ENCODE measurements at places on chromosomes 3 and 15. TPM values are rescaled to one million over a fixed set of nuclear protein-coding genes. Genes with fewer than 3 reads are reported as not detected.

DNA sequence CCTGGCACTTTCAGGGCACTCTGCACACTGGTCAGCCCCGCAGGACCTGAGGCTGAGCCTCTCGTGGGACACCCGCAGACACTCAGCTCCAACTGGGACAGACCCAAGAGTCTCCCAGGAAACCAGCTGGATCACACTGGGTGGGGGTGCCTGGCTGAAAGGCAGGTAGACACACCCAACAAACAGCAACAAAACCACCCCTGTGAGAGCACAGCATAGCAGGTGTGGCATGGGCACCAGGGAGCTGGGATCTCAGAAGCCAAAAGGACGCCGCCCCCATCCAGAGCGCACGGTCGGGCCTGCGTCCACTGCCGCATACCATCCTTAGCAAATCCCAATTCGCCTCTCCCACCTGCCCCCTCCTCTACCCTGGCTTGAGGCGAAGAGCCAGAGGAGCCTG lies 154.2 kb upstream of the LINGO1 start:
- DNase-seq = no peak

DNA sequence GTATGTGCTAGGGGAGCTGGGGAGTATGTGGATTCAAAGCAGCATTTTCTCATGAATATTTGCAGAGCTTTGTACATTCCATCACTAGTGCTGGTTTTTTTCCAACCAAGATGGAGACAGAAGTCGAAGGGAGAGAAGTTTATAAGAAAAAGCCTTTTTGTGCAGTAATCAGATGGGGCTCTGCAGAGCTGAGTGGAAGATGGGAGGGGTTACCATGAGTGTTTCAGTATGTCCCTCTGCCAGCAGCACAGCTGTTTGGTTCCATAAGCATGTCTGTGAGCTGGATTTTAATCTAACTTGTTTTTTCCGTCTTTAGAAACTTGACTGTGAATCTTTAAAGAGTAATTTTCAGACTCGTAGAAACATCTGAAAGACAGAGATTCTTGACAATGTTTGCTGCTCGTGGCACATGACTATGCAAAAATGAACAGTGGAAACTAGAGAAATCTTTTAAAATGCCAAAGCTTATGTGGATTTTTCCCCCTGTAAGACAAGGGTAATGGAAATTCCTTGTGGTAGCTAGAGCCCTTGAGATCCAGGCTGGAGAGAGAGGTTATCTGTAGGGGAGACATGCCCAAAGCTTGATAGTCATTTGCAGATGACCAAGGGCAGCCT lies 20.3 kb downstream of the STARD9 start:
- DNase-seq = no peak

DNA sequence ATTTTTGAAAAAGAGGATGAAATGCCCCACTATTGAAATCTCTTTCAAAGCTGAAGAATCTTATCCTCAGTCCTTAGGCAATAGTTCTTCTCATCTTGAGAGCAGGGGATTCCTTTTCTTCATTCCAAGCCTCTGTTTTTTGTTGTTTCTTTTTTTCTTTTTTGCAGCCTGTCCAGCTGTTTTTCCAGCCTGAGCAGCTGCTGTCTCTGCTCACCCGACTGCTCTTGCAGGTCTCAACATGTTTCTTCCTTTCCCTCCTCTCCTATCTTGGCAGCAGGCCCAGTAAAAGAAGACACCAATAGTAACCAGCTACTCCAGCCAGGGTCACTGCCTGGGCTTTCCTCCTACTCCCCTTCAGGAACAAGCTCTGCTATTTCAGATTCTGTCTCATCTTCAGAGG lies 23.8 kb downstream of the MEX3B start:
- no peak for DNase-seq

GRCh38 chr15:84666373-84666772 lies 8.4 kb upstream of the NMB start:
- DNase-seq = no peak

- no peak for DNase-seq
Observed at GRCh38 chr3:105764378-105765307, 104.2 kb downstream of the CBLB start.

The CX3CR1 gene
- total RNA-seq = 0.59 TPM

DNA sequence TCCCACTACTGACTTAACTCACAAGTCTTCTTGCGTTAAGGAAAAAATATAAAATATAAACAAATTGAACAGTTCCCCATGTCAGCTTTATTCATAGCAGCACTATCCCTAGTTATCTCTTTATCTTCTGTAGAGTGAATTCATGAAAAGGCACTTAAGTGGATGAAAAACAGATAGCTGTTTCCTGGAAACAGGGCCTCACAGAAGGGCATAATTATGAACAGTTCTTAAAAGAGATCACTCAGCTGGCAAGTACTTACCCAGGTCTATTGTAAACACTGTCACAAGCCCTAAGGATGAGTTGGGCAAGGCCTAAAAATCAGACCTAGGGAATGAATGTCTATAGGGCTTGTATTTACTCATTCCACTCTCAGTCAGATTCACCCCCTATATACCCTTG lies 10.7 kb downstream of the MB21D2 start:
- no peak for DNase-seq

The LRRIQ4 gene
- not detected for total RNA-seq

GRCh38 chr3:46093327-46093942 lies 66.2 kb upstream of the XCR1 start:
- DNase-seq = no peak

The FBXW12 gene
- not detected for total RNA-seq

DNA sequence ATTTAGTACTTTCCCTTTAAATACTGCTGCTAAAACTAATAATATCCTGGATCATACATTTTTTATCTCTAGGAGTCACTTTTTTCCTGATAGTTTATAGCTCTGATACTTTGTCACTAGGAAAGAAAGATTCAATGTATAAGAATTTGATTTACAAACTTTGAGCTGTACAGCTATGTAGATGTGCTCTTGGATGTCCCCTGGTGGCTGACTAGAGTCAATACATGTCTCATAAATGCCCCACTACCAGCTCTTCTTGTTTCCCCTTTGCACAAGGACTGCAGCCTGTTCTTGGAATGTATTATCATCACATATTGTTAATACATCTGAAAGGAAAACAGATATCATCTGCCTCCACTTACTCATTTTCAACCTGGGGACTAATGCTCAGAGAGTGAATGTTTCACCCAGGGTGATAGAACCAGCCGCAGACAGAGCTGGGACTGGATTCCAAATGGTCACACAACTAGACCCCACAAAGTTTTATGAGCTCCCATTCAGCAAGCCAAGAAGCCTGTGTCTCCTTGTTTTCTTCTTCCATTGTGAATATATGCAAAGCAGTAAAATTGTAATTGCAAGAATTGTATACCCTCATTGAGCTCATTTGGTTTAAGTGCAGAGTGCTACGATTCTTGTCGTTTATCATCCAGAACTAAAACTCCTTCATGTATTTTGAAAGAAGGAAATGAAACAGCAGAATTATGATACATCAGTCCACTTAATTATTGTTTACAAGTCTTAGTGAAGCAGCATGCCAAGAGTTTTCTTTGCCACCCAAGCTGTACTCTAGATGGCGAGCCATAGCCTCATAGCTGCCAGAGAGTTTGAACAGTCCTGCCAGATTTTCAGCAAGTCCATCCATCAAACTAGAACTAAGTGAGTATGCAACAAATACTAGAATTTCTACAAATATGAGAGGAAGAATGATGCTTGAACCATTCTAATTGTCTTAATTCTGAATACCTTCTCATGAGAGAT lies 261.6 kb upstream of the LMCD1 start:
- DNase-seq = no peak

The SLC35A5 gene
- total RNA-seq = 35.6 TPM

- no peak for DNase-seq
Observed at GRCh38 chr3:43212914-43213611, 73.3 kb upstream of the SNRK start.

The BFSP2 gene
- not detected for total RNA-seq

- DNase-seq = no peak
Observed at GRCh38 chr15:66894363-66894762, 171.0 kb upstream of the SMAD3 start.

- no peak for DNase-seq
Observed at GRCh38 chr3:61946570-61947324, 385.4 kb downstream of the PTPRG start.

DNA sequence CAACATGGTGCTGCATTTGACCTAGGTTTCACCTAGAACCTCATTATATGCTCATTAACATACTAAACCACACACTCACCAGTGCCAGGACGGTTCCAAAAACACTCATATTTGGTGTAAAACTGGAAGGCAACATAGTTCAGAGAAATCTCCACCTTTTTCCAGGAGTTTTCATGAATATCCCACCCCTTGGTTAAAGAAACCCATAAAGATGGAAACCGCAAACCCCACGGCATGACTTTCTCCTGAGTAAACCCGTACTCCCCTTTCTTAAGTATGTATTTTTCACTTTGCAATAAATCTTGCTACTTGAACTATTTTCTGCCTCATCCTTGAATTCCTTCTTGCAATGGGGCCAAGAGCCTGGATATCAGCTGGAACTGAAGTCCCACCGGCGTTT lies 379.3 kb downstream of the MAGI1 start:
- no peak for DNase-seq

- no peak for DNase-seq
Observed at GRCh38 chr3:112585782-112586181, 23.9 kb downstream of the SLC35A5 start.

- no peak for DNase-seq
Observed at GRCh38 chr15:63190769-63191649, 1.6 kb downstream of the RAB8B start.

DNA sequence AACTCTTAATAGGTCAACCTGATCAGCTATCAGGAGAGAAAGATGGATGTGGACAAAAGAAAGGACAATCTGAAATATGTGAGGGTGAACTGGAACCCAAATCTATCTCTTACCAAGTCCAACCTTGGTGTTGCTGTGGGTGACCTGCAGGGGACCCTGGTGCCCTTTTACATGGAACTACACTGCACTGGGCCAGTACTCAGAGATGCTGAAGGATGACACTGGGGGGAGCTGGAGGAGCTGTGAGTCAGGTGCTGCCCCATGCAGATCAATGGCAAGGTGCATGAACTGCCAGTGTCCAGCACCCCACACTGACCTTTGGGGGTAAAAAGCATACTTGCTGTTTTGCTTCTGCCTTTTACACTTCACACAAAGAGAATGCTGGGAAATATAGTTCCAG lies 55.6 kb upstream of the TBC1D5 start:
- DNase-seq = no peak

DNA sequence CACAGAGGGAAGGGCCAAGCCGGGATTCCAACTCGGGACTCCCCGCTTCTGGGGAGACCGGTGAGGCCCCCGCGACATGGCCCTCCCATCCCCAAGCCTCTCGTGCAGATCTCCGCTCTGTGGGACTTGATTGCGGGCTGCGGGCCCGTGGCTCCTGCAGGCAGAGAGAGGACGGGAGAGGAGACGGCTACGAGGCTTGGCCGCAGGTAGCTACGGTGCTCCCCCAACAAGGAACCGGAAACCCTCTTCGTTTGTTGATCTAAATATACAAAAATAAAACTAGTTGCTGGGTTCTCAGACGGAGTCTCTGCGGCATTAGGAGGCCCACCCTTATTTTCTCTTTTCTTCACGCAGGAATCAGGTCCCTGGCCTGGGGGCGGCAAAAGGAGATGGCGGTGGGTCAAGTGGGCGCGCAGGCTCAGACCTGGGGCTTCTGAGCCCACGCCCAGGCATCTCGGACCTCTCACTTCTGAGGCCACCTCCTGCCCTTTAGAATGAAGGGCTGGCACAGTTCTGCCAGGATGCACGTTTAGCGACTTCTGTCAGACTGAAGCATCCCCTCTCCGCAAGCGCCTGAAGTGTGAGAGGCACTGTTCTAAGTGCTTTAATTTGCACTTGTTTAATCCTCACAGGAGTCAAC lies 10.9 kb downstream of the GNB5 start:
- DNase-seq = peak; percentile 53

The GPR160 gene
- total RNA-seq = 82.6 TPM

DNA sequence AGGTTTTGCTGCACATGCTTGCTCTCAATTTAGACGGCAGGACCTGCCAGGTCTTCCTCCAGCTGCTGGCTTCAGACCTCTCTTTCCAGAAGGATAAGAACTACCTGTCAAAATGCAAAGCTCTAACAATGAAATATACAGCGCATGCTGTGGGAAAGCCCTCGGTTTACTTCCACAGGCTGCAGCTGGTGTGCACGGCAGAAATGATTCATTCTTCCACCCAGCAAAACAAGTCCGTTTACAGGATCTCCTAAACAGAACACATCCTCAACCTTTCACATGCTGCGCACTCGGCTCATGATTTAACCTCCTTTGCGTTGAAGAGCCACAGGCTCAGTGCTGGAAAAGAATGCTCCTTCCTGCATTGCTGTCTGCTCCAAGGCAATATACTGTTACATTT lies 92.4 kb upstream of the WNT5A start:
- DNase-seq = no peak

DNA sequence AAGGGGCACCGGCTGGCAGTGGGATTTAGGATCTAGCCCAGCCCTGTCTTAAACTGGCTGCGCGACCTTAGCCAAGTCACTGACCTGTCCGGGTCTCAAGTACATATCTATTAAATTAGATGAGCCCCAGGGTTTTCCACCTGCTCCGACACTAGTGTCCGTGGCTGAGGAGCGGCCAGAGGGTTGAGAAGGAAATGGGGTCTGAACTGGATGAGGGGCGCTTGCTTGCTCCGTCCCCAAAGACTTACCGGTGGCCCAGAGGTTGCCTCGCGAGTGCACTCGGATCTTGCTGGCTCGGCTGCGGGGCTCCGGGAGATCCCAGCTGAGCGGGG lies 285 bp downstream of the NMB start:
- no peak for DNase-seq

DNA sequence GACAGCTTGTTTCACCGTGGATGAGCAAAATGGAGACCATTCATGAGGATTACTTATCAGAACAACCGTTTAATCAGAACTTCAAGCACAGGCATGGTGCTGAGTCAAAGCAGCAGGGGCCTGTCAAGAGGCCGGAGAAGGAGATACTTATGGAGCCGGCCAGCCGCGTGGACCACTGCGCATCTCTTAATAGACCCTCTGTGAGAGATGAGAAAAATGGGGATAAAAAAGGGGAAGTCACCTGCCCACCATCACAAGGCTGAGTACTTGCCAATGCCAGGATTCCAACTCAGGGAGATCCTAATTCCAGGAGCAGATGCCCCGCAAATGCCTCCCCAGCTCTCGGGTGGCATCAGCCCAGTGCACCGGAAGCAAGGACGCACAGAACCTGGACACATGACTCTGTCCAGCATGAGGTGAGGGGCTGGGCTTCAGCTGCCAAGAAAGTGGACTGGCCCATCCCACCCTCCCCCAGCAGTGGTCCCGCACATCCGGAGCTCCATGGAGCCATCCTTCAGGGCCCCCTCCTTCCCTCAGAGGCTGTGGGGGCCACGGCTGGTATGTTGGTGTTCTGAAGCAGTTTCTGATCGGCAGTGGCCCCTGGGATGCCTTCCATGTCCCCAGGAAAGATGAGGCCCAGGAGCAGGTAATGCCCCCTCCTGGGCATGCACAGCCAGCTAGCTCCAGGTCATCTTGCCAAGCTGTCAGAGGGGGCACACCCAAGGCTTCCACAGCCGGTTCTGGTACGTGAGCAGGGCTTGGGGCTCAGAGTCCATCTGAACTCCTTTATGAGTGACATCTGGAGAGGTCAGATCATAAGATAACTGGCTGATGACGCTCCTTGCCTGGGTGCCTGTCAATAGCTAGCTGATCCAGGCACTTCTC lies 143.8 kb downstream of the ATP10A start:
- DNase-seq = no peak

GRCh38 chr3:30604093-30604492 lies 2.3 kb upstream of the TGFBR2 start:
- no peak for DNase-seq

The CMTM8 gene
- 8.4 TPM for total RNA-seq

- DNase-seq = no peak
Observed at GRCh38 chr3:115552007-115552406, 71.3 kb upstream of the GAP43 start.
